ENCODE measurements at places on chromosomes 13 and 19.

GRCh38 chr19:13022859-13023636, 27.8 kb downstream of the NFIX start:
- peak; percentile 65 for DNase-seq

- DNase-seq, result no peak
Measured at GRCh38 chr13:46749951-46750350, 47.0 kb downstream of the ESD start.

GRCh38 chr19:56266051-56266450, 6.5 kb upstream of the EDDM13 start:
- no peak for DNase-seq

DNA sequence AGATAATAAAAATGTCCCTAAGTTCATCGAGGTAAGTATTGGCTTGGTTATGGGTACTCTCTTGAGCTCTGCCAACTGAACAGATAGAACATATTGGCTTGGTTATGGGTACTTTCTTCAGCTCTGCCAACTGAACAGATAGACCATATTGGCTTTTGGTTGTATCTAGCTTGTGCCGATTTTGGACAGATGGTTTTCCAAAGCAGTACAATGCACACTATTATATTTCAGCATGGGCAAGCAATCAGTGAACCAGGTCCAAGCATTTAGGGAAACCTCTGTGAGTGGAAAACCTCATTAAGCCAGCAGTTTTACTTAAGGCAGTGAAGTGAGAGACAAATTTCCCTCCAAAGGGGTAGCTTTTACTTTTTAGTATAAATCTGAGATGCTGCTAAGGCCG, 1440.5 kb upstream of the SPRY2 start:
- no peak for DNase-seq

DNA sequence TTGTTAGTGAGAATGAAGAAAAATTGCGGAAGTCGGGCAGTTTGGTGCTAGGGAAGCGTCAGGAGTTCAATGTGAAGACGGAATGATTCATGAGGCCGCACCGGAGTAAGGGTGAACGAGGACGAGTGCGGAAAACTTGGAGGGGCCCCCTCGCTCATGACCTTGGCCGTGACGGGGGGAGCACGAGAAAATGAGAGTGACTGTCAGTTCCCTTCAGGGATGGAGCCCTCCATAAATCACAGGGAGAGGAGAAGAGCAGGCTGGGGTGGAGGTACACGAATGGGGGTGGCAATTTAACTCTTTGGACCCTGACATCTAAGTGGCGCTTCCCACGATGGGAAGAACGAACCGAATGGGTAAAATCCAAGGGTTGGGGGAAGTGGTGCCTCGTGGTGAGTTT, 486.4 kb downstream of the TSHZ3 start:
- no peak for DNase-seq

DNA sequence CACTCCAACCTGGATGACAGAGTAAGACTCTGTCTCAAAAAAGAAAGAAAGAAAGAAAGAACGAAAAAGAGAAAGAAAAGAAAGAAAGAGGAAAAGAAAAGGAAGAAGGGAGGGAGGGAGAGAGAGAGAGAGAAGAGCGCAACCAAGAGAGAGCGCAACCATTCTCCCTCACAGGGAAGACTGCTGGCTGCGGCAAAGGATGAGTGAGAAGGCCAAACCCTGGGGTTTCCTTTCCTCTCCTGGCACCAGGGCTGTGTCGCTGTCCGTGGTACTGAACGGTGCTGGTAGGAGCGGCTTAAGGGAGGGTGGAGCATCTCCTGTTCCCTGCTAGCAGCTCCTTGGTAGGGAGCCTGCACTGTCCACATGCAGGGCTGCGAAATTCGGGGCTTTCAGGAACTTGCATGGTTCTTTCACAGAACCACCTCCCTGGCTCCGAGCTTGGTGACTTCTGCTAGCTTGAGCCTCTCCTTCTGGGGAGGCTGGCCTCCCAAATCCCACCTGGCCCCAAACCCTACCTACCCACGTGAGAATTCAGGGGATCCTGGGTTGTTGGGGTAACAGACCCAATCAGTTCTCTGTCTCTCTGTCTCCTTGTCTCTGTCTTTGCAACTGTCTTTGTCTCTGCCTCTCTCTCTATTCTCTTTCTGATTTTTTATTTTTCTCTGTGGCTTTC, 51.1 kb upstream of the ZNRF4 start:
- peak; percentile 49 for DNase-seq

DNA sequence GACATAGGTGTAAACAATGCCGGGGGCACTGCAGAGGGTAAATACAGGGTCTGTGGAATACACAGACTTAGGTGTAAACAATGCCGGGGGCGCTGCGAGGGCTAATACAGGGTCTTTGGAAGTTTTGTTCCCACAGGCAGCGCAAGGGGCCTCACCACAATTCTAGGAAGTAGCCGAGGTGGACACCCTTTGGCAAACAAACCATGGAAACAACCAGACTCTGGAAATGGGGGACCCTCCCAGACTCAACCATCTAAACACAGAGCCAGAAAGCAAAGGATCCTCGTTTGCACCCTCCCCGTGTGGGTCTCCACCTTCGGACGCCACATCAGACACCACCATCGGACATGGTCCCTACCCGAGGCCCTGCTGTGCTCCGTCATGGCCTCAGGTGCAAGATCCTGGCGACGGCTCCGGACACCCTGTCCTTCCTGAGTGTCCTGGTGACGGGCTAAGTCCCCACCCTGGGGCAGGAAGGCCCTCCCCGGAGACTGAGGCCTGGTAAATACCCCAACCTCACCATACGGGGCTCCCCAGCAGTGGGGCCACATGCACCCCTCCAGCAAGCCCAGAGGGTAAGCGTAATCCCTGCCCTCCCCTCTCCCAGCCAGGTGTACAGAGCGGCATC, 16.7 kb upstream of the PLPP2 start:
- no peak for DNase-seq

DNA sequence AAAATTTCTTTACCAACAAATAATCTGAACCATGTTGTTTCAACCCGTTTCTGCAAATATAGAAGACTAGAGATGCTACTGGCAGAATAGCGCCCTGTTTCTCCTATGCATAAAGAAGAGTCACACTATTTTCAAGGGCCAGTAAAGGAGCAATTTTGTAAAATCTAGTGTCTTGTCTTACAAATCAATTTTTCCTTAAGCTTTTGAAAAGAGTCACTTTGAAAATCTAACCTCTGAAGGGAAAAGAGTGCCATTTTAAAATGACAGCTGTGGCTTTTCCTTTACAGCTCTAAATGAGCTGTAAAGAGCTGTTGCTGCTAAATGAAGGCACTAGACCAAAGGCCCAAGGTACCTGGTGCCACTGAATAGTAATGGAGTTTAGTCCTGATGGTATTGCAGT, 16.9 kb upstream of the GTF2F2 start:
- DNase-seq, result no peak

- no peak for DNase-seq
Measured at GRCh38 chr19:46373491-46374359, 26.8 kb downstream of the PPP5C start.

- no peak for DNase-seq
Measured at GRCh38 chr19:10766049-10766623, 48.3 kb downstream of the DNM2 start.

GRCh38 chr13:114025714-114026431, 52.0 kb upstream of the C13orf46 start:
- DNase-seq, result no peak

- DNase-seq, result peak; percentile 97
Measured at GRCh38 chr19:51800473-51801244, 5.7 kb downstream of the FPR3 start.

- DNase-seq, result no peak
Measured at GRCh38 chr19:47798904-47799266, 5.5 kb downstream of the TPRX1 start.

- DNase-seq, result peak; percentile 15
Measured at GRCh38 chr13:95924389-95924994, 128.7 kb downstream of the UGGT2 start.

- DNase-seq, result no peak
Measured at GRCh38 chr13:76286178-76286577, 600.0 kb downstream of the KCTD12 start.

DNA sequence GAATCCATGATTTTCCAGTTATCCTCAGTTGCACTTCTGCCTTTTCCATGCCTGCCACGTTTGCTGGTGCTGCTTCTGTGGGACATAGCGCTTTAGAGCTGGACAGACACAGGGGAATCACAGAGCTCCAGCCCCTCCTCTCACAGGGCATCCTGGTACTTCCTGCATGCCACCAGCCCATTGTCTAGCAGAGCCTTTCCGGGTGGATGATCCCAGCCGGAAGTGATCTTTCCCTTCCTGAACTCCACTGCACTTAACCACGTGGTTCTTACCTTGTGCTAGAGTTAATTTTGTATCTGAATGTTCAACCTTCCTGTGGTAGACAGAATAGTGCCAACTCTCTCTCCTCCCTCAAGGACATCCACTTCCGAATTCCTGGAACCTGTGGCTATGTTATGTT, 12.6 kb upstream of the OLFM4 start:
- no peak for DNase-seq

DNA sequence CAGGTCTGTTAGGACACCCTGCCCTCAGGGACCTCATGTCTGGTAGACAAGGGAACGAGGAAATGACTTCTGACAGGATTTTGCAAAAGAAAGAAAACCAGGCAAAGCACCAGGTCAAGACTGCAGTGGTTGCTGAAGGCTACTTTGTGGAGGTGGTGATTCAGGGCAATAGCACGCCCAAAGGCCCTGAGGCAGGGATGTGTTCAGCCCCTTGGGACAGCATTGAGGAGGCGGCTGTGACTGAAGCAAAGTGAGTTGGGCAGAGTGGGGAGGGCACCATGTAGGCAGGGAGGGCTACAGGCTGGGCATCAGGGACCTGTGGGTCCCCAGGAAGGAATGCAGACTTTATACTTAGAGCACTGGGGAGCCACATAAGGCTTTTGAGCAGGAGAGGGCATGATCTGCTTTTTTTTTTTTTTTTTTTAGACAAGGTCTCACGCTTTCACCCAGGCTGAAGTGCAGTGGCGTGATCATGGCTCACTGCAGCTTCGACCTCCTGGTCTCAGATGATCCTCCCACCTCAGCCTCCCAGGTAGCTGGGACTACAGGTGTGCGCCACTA, 10.8 kb upstream of the HOMER3 start:
- no peak for DNase-seq

- DNase-seq, result no peak
Measured at GRCh38 chr19:34165295-34165738, 7.0 kb upstream of the LSM14A start.

DNA sequence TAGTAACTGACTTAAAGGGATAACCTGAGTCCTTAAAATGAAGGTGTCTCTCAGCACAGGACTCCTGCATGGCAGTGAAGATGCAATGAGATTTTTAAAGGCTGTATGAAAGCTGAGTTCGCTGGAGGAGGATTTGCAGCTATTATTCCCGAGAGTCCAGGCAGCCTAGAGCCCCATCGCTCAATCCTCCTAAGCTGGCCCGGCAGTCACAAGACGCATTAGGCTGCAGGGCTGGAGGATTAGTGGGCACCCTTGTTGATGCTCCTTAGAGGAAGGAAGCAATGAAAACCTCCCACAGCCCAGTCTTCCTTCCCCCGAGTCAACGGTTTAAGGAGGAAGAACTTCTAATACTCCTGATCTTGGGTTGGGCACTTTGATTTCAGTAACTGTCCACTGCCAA, 239.5 kb downstream of the EFNB2 start:
- DNase-seq, result peak; percentile 31

DNA sequence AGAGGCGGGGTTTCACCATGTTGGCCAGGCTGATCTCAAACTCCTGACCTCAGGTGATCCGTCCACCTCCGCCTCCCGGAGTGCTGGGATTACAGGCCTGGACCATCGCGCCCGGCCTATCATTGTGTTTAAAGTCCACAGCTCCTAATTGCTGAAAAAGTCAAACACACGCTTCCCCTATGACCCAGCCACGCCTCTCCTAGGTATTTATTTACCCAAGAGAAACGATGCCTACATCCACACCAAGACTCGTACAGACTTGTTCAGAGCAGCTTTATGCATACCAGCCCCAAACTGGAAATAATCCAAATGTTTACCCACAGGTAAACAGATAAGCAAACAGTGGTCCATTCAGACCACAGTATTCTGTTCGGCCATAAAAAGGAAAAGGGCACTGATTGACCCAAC, 15.1 kb downstream of the ZNRF4 start:
- DNase-seq, result no peak

DNA sequence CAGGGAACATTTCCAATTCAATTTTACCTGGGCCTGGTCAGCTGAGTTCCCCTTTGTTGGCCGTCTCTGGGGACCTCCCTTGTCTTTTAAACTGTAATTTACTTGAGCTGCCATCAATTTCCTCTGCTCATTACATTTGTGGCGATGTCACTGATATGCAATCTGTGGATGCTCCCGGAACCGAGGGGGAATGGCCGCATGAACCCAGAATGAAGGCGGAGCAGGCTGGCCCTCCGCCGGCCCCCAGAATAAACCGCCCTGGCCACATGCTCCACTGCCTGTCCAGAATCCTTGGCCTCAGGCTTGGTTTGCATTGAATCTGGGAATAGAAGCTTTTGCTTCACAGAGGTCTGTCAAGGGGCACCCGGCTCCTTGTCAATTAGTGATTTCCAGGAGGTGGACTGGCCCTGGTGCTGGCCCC, 276.8 kb downstream of the TEX29 start:
- DNase-seq, result no peak

- DNase-seq, result no peak
Measured at GRCh38 chr13:36875431-36875830, 44.6 kb downstream of the SMAD9 start.

- DNase-seq, result no peak
Measured at GRCh38 chr19:42762789-42763188, 2.7 kb downstream of the PSG8 start.

DNA sequence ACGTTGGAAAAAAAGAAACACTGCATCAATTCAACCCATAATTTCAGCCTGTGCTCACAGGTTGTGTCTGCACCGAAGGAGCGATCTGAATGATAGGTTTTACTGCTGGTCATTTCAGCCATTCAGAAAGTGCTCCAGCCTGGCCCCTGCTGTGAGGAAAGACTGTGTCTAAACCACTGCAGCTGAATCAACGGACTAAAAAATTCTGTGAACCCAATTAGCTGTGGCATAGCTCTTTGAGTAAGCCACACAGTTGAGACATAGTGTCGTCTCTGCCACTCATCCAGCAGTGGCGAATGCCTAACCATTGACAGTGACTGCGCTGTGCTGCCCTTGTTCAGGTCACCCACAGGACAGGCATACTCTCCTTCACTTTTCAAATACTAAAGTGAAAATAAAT, 179.8 kb downstream of the COG6 start:
- DNase-seq, result no peak

DNA sequence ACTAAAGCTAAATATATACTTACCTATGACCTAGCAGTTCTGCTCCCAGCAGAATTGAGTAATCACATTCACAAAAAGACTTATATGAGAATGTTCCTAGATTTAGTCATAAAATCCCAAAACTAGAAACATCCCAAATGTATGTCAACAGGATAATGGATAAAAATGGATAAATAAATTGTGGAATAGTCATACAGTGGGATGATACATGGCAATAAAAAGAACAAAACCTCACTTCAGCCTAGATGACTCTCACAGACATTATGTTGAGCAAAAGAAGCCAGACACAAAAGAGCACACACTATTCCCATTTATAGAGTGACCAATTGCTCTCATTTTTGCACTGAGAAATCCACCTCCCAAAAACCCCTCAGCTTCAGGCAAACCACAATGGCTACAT, 352.4 kb upstream of the HTR2A start:
- no peak for DNase-seq
